ENCODE measurements at places on chromosomes 16 and 17. TPM values are rescaled to one million over a fixed set of nuclear protein-coding genes. Genes with fewer than 3 reads are reported as not detected.

Gene PIK3R6
- total RNA-seq, result 0.40 TPM

Gene SLC16A6
- 3.7 TPM for total RNA-seq

Gene C16orf89
- total RNA-seq, result not detected

Gene KRTAP17-1
- not detected for total RNA-seq

Gene AURKB
- total RNA-seq, result 1.1 TPM

Gene CBX2
- 0.27 TPM for total RNA-seq

Gene HSF4
- 137 TPM for total RNA-seq

Gene BICDL2
- 1.3 TPM for total RNA-seq

Gene KIF18B
- total RNA-seq, result 54.2 TPM

Gene KLHL11
- 19.8 TPM for total RNA-seq

Gene MYH11
- total RNA-seq, result not detected

Gene STAC2
- total RNA-seq, result not detected

Gene FADS6
- total RNA-seq, result not detected

Gene ZFPM1
- 13.5 TPM for total RNA-seq

Gene TMIGD1
- not detected for total RNA-seq

Gene CYB5B
- 29.6 TPM for total RNA-seq

Gene KRT28
- total RNA-seq, result not detected

Gene SCARF1
- 1.2 TPM for total RNA-seq

Gene ELAC2
- total RNA-seq, result 78.9 TPM

Gene HOXB5
- total RNA-seq, result not detected

Gene CACNA1G
- not detected for total RNA-seq

Gene PSME3IP1
- total RNA-seq, result 150 TPM

Gene CLDN9
- total RNA-seq, result not detected

Gene DNAJC7
- 107 TPM for total RNA-seq

Gene HSD3B7
- 3.5 TPM for total RNA-seq

Gene SLC38A10
- 86.5 TPM for total RNA-seq

Gene SYCE1L
- 11.9 TPM for total RNA-seq

Gene FBXO39
- total RNA-seq, result 0.66 TPM

Gene MT1A
- not detected for total RNA-seq

Gene RPAIN
- total RNA-seq, result 81.1 TPM

Gene SLC47A1
- not detected for total RNA-seq

Gene TBX21
- total RNA-seq, result 4.5 TPM

Gene ITGB3
- total RNA-seq, result 0.56 TPM

Gene CDH3
- total RNA-seq, result 0.34 TPM

Gene TBC1D28
- not detected for total RNA-seq

Gene CCDC200
- total RNA-seq, result not detected

Gene CCT6B
- total RNA-seq, result 3.8 TPM

Gene CHD9NB
- not detected for total RNA-seq

Gene CACNG1
- not detected for total RNA-seq

Gene GPR142
- total RNA-seq, result not detected

Gene TP53TG3B
- total RNA-seq, result not detected

Gene OR3A3
- not detected for total RNA-seq

Gene GP1BA
- not detected for total RNA-seq

Gene GAS2L2
- not detected for total RNA-seq

Gene TSNAXIP1
- 0.24 TPM for total RNA-seq

Gene SHPK
- total RNA-seq, result 10.9 TPM

Gene MT1M
- not detected for total RNA-seq

Gene RDM1
- total RNA-seq, result not detected

Gene ODAD4
- 4.1 TPM for total RNA-seq
